Kasumi-1 (cell line): ENCODE measurements at places on chromosomes 5 and 9.

GRCh38 chr5:141507387-141508091 is 18.7 kb downstream of the PCDHGC5 start:
- no peak for DNase-seq

DNA sequence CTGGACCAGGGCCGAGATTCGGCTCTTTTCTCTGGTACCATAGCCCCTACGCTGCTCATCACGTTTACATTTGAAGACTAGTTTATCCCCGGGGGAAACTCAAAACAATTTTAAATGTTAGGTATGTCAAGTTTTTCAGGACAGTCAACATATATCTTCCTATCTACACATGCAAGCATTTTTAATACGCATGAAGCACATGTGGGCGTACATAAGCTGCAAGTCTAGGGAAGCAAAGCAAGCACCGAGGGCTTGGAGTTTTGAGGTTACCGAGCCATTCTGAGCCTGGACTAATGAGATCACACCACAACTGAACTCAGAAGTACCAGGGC is 154.4 kb downstream of the AUH start:
- DNase-seq, result no peak

DNA sequence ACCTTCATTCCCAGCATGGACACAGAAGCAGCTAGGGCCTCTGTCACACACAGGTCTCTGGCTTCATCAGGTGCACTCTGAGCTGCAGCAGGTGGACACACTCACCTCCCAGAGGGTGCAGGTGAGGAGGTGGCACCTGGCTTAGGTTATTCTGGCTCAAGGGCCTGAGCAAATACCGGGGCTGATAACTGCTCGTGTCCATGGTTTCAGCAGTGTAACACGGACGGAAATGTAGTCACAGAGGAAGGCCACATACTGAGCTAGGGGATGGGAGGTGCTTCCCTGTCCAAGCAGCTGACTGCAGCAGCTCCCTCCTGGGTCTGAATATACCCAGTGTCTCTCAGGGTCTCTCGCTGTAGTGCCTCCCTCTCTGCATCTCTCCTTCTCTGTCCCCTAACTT is 5.7 kb downstream of the PHF2 start:
- no peak for DNase-seq

DNA sequence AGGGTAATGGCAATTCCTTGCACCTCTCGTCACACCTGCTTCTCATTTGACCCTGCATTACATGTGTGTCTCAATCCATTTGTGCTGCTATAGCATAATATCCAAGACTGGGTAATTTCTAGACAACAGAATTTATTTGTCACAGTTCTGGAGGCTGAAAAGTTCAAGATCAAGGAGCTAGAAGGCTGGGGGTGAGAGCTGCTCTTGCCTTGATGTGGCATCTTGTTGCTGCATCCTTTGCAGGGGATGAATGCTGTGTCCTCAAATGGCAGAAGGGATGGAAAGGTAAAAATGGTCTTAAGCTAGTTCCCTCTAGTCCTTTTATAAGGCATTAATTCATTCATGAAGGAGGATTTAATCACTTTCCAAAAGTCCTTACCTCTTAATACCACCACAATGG is 323.7 kb upstream of the RPS23 start:
- DNase-seq, result no peak

DNA sequence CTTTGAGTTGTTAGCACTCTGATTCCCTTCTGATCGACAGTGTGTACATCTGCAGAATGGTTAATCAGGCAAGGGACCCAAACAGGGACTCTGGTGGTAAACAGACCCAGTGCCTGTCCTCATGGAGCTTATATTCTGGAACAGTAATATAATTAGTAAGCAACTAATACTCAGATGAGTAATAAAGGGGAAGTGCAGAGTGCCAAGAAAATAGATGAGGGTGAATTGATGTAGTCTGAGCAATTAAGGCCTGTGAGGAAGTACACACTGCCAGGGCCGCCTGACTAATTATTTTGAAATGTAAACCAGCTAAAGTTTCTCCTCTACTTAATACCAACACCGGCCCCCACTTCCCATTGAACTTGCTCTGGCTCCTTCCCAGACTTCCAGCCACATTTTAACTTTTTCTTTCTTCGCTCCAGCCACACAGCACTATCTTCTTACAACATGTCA is 4.2 kb downstream of the DHX29 start:
- DNase-seq, result peak; percentile 47

GRCh38 chr5:134131578-134132350 is 17.3 kb downstream of the TCF7 start:
- DNase-seq, result no peak

GRCh38 chr5:156949424-156949823 is 13.6 kb downstream of the TIMD4 start:
- DNase-seq, result no peak

DNA sequence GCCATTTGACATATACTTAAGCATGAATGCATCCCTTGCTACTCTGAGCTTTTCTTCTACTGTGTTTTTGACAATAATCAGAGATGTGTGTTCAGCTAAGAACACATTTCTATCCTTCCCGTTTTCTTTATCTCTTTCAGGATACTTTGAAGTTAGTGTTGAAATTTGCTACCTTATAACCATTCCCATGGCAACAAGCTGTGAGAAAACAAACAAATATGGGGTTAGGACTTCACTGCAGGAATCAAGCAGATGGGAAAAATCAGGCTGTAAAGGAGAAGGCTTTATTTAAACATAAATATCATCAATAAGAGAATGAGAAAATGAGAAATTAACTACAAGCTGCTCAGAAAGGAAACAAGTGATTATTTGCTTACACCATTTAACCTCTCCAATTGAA is 35.2 kb downstream of the ZCCHC9 start:
- no peak for DNase-seq

DNA sequence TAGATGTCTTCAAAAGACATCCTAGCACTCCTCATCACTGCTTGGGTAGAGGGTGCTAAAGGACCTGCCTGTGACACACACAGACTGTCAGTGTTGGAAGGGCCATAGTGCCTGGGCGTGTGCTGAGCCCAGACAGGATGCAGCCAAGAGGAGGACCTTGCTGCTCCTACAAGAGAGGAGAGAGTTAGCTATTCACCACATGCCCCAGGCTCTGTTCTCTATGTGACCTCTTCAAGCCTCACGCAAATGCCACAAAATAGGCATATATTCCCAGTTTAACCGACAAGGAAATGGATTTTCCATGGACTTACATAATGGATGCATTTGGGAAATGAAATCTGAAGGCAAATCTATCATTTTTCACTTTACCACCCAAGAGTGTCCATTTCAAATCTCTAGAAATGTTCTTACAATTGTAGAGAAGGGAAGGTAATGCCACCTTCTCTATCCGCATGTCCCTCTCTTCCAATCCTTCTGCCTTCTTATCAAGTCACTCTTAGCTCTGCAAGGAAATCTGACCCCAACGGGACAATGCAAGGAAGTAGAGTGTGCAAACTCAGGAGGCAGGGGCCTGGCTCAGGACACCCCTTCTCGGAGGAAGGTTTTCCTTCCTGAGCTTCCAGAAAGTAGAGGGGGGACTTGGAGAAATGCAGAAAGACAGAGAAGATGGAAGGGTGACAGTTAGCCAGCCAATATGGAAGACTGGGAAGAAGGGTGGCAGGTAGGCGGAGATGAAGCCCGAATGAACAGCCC is 49.5 kb downstream of the TRIM32 start:
- DNase-seq, result no peak
